Fibroblast of the aortic adventitia (primary cell): ENCODE measurements at places on chromosomes 7 and 10.
A peak's percentile ranks its signal among the peaks of the same experiment; 100 is the strongest.

GRCh38 chr10:99700649-99701048 is 31.3 kb downstream of the COX15 start:
- no peak for DNase-seq

- no peak for DNase-seq
Measured at GRCh38 chr7:21462081-21462480, 34.2 kb downstream of the SP4 start.

DNA sequence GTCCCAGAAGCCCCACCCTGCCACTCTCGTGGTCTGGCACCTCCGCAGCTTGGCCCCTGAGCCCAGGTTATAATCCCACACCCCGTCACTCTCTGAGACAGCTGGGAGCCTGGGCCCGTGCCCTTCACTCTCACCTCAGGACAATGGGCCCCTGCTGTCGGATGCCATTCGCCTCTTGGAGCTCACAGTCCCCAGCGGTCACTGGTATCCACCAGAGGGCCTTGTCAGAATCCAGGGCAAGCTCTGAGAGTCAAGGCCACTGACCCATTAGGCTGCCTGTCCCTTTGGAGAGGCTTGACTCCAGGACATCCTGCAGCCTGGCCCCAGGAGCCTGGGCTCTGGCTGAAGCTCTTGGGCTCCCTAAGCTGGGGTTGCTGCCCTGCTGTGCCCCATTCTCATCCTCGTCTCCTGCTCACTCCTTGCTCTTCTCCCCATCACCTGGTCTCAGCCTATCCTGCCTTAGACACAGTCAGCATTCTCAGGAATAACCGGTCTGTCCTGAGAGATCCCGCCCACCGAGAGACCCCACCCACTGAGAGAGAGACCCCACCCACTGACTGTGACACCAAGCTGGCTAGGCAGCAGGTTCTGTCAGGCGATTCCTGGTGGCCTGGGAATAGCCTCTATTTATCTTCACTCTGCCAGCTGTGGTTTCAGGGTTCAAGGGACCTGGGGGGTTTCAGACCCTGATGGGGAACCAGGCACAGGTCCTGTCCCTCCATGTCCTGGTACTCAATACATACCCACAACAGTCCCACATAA is 27.7 kb downstream of the CPXM2 start:
- DNase-seq: no peak

GRCh38 chr7:143411976-143412708 is 3.5 kb upstream of the EPHA1 start:
- DNase-seq: no peak

GRCh38 chr10:52410916-52411315 is 96.8 kb downstream of the DKK1 start:
- DNase-seq: no peak

GRCh38 chr7:111758332-111758731 is 196.0 kb upstream of the IMMP2L start:
- DNase-seq: no peak

- no peak for DNase-seq
Measured at GRCh38 chr7:604001-604883, 84.6 kb upstream of the PDGFA start.

DNA sequence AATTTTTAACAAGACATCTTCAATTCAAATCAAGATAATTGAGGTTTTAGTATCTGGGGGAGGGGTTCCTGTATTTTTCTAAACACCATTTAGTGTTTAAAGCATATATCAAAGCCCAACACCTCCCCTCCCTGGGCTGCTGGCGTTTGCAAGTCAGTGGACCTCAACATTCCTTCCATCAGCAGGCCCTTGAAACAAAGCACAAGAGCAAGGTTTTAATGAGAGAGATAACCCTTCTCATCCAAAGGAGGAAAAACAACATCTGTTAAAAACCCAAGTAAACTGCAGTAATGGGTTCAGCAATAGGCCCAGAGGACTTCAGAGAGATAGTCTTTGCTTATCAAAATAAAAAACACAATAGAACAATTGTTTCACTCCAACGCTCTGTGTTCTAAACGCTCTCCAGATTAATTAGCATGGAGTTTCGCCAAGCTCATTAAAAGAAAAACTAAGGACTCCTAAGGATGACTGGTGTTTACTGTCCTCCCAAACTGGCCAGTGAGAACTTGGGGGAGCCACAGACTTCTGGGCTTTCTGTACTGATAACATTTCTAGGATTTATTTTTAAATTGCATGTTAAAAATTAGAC is 2.5 kb downstream of the JCAD start:
- no peak for DNase-seq

- DNase-seq: no peak
Measured at GRCh38 chr10:21720090-21720489, 186.1 kb downstream of the MLLT10 start.

DNA sequence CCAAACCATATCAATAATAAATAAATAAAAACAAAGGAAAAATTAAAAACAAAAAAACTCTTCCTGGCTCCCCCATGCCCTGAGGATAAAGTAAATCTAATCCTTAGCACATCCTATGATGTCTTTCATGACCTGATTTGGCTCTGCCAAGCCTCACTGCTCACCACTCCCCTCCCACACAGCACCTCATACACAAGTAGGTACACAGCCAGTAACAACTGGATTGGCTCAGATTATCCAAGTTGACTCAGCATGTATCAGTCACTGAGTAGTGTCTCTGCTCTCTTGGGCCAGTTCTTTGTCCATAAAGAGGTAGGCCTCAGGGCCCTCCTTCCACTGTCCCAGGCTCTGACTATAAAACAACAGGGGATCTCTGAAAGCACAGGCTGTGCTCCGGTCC is 99.6 kb downstream of the STRA8 start:
- peak; percentile 35 for DNase-seq

GRCh38 chr10:1860351-1860750 is 123.0 kb upstream of the ADARB2 start:
- no peak for DNase-seq

DNA sequence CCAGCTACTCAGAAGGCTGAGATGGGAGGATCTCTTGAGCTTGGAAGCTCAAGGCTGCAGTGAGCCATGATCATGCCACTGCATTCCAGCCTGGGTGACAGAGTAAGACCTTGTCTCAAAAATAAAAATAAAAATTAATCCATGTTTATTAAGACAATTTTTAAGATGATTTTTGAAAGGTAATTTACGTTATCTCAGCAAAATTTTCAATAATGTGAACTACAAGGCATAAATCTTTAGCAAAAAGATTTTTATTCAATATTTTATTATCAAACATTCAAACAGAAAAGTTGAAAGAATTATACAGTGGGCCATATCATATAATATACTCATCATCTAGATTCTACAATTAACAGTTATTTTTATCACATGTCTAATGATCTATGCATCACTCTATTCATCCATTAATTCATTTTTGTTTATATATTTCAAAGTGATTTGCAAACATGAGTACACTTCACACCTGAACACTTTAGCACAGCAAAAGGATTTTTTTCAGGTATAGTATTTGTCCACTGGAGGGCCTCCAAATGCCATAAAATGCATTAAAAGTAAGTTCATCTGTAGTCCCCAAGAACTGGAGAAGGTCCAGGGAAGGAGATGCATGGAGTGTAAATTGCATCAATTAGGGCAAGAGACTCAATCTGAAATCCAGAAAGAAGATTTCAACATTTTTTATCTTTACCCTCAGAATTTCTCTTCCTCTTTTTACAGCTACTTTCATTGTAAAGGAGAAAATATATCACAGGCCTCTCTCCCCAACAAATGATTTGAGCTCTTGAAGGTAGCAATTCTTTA is 38.6 kb upstream of the RSBN1L start:
- DNase-seq: peak; percentile 58

DNA sequence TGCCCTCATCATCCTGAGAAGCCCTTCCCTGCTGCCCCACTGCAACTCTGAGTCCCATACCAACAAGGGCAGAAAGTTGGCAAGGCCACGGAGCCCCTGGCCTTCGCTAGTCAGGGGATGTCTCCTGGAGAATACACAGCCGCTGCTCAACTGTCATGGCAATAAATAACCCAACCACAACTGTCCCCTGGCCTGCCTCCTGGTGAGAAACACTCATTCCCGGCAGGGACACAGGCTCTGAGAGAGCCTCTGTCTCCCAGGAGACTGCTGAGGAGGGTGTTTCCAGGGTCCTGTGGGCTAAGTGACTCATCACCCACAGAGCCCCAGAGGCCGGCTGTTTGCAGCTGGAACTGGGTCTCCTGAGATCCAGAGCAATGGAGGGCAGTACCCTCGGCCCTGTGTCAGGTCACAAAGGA is 354.1 kb downstream of the TNS3 start:
- peak; percentile 18 for DNase-seq

DNA sequence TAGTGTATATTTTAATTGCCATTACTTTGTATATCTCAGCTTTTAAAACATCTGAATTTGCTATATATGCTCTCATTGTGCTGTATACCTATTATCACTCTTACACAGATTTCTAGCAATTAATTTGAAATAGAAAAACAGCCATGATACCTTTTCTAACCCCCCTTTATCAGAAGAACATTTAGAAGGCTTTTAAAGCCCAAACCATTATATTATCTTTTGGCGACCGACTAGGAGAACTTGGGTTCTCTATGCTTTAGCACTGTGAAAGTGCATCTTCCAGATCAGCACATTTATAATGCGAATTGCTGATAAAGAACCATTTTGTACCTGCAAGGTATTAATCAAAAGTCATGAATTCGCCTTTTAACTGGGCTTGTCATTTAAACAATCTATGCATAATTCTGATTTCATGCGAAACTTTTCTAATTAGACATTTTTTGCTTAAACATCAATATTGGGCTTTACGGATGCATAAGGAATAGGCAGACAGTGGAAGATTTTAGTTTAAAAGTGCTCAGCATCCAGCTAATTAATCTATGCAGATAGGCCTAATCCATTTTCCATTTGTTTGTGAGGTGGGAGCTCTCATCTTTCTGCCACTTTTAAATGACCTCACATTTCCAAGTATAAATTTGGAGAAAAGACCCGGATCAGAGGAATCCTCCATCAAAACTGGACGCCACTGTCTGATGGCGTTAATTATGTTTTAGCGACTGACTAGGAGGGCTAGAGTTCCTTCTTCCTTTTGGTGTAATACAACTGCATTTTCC is 1.2 kb upstream of the MLLT10 start:
- DNase-seq: no peak

DNA sequence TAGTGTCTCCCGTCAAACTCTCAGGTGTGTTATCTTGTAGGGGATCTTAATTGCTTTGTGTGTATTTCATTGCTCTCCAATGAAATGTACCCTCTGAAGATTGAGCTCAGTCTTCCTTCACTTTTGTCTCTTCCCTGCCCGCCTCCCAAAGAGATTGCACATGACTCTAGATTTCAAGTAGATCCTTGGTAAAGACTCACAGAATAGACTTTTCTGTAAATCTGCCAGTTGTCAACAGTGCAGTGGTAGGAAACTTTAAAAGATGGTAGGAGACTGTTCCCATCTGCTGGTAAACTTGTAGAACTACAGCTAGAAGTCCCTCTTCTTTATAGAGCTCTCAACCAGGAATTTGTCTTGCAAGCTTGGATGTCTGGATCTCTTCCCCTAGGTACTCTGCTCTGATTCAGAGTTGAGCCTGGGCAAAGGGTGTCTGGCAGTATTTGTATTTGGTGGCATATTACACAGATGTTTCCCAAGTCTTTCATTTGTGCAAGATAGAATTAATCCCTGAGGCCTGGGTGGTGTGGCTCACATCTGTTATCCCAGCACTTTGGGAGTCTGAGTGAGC is 9.6 kb downstream of the CCL26 start:
- peak; percentile 85 for DNase-seq

GRCh38 chr7:85829817-85830432 is 643.1 kb upstream of the SEMA3D start:
- peak; percentile 55 for DNase-seq

DNA sequence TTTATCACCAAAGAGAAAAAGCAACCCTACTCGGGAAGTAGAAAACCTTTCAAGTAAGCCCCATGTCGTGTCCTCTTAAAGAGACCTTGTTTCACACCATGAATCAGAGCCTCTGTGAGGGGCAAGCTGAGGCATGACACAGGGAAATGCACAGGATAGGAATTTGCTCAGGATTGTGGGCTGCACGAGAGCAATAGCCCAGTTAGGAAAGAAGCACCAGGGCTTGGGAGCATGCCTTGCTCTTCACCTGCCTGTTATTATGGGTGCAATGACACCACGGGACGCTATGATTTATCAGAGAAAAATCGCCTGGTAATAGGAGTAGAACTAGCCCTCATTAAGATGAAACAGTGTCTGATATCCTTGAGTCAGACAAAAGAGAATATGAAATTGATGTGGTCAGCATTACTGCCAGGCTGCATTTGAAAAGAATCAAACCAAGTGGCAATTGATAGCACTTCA is 562.9 kb upstream of the NRP1 start:
- DNase-seq: peak; percentile 85

DNA sequence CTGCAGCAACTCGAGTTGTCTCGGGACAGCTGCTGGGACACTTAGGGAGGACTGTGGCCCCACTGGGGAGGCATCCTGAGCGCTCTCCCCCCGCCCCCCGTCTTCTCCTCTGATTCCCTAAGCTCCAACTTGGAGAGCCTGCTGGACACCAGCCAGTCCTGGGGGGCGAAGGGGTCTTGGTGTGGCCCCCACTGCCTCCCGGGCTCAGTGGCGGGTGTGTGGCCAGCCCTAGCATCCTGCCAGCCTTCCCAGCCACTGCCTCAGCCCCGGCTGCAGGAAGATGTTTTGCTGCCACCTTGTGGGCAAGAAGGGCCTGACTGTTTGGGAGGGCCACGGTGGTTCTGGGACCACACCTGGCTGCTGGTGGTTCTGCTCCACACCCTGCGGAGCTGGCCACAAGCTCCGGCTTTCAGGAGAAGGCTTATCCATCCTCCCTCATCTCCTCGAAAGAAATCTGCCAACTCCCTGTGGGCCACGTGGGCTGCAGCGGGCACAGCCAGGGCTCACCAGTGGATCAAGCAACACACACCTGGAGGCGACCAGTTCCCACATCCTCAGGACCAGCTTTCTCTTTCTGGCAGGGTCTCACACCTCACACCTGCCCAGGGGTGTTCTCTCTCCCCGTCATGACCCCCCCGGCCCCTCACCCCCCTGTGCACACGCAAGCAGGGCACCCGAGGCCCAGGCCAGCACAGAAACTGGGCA is 24.8 kb downstream of the AGAP3 start:
- peak; percentile 72 for DNase-seq

GRCh38 chr7:15011289-15011688 is 108.7 kb upstream of the DGKB start:
- DNase-seq: no peak

DNA sequence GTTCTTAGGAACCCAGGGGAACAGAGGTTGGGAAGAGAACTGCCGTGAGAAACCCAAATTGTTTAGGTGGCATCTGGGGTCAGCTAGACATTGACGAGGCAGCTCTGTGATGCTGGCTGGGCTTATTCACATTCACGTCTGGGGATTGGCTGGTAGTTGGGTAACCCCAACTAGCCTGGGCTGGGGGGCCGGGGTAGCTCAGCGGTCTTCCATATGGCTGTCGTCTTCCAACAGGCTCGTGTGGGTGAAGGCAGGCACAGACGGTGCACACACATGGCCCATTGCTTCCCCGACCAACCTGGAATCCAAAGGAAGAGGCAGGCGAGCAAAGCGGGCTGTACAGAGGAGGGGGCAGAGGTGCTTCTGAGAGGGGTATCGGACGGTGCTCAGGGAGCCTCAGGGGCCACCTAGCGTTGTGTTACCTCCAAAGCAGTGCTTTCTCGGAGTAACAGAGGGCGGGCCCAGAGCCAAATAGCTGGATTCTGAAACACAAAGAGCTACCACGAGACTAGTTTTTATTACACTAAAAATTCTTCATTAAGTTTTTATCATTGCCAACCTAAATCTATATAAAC is 34.5 kb downstream of the MKI67 start:
- no peak for DNase-seq

GRCh38 chr7:129067943-129068548 is 13.1 kb upstream of the TNPO3 start:
- DNase-seq: no peak

GRCh38 chr7:47538846-47539311 is 43.0 kb downstream of the TNS3 start:
- DNase-seq: no peak

GRCh38 chr7:3712841-3713240 is 411.8 kb downstream of the SDK1 start:
- DNase-seq: no peak
